ENCODE measurements at places on chromosomes 5 and 9.
A peak's percentile ranks its signal among the peaks of the same experiment; 100 is the strongest.

DNA sequence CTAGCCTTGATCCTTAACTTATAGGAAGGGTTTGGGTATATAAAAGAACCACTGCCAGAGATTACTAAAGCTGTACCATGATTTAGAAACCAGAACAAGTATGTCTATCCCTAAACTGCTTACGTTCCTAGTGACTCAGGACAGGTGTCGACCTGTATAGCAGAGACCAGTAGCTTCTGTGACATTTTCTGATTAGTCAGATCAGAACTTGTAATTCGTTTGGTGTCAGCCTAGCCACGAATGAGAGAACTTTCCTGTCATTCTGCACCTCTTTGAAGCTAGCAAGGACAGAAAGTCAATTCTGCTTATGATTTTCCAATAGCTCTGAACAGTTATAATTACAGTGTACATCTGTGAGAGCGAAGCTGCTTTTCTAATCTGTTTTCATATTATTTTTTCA is 39.5 kb downstream of the PRKACG start:
- no peak for DNase-seq

- no peak for DNase-seq
These were observed 37.7 kb downstream of the SAR1B start for GRCh38 chr5:134594797-134595457.

GRCh38 chr9:125632321-125633115 is 74.5 kb downstream of the MAPKAP1 start:
- DNase-seq: no peak

DNA sequence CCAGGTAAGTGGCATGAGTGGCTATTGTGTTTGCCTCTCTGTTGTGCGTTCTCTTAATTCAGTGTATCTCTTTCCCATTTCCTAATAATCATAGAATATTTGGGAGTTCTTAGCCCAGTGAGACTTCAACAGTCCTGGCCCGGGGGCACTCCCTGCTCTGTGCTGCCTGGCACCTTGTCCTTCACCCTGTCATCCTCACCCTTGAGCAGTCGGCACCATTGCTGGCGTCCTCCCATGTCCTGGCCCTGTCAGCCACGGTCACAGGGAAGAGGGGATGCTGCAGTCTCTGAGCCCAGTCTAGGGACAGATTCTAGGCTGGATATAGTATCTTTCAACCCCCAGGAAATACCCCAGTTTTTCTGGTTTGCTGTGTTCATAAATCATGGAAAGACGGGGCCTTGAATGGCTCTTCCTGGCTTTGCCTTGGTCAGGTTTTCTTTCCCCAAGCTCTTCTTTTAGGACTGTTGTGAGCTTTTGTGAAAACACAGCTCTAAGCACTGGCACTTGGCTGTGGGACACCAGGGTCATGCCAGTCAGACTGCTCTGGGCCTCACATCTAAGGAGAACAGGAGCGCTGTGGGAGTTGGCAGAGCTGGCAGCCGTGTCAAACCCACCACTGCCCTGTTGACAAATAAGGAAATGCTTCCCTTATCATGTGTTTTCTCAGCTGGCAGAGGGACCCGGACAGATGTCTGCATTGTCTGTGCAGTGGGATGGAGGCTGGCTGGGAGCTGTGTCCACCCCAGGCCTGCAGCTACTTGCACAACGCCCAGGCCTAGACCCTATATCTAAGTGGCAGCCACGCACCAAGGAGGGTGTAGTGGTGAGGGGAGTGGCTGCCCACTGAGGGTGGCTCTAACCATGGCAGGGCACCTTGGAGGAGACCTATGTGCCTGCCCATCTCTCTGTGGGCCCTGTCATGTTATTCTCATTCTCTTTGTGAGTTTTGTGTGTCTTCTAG is 378.6 kb downstream of the ICE1 start:
- no peak for DNase-seq

GRCh38 chr5:96942911-96943310 is 7.0 kb downstream of the LNPEP start:
- DNase-seq: no peak

- DNase-seq: no peak
These were observed 200.2 kb upstream of the TARS1 start for GRCh38 chr5:33240558-33240957.

DNA sequence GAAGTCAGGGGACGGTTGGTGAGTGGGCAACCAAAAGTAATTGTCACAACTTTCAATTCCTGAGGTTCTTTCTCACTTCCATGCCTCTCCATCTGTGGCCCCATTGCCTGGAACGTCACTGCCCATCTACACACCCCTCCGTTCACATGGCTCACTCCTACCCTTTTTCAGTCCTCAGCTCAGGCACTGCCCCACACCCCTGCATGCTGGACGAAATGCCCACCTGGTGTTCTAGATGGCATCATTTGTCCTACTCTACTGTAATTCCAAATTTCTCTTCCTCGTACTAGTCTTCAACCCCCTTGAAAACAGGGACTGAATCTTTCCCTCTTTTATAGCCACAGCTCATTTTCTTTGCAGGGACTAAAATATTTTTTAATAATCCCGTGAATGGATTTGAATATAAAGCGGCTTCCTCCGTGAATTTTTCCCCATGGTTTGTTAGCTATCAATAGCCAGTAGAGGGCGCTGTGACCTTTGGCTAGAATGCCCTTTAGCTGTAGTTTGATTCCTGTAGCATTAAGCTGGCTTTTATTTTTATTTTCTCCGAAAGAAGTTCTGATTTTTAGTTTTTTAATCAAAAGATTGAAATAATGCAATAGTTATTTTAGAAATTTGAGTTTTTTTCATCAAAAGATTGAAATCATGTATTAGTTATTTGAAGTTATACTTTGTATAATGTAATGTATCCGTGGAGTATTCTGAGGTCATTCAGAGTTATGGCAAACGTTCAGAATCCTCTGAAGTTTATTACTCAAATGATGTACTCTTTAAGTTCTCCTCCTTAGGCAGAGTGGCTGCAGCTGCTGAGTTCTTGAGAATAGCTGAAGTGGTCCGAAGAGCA is 232.1 kb downstream of the SH3GL2 start:
- DNase-seq: peak; percentile 63

DNA sequence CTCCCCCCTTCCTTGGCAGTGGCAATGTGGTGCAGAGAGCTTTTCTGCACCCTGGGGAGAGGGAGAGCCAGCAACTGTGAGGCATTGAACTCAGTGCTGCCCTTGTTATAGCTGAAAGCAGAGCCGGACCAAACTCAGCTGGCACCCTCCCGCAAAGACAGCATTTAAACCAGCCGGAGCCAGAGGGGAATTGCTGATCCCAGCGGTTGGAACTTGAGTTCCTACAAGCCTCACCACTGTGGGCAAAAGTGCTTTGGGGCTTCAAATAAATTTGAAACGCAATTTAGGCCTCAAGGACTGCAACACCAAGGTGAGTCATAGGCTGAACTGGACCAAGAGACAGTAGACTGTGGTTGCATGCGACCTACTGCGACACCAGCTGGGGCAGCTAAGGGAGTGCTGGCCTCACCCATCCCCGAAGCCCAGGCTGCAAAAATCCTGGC is 207.6 kb upstream of the CDKN2B start:
- DNase-seq: no peak

GRCh38 chr5:73564675-73565074 is 764 bp downstream of the ANKRA2 start:
- DNase-seq: peak; percentile 81

DNA sequence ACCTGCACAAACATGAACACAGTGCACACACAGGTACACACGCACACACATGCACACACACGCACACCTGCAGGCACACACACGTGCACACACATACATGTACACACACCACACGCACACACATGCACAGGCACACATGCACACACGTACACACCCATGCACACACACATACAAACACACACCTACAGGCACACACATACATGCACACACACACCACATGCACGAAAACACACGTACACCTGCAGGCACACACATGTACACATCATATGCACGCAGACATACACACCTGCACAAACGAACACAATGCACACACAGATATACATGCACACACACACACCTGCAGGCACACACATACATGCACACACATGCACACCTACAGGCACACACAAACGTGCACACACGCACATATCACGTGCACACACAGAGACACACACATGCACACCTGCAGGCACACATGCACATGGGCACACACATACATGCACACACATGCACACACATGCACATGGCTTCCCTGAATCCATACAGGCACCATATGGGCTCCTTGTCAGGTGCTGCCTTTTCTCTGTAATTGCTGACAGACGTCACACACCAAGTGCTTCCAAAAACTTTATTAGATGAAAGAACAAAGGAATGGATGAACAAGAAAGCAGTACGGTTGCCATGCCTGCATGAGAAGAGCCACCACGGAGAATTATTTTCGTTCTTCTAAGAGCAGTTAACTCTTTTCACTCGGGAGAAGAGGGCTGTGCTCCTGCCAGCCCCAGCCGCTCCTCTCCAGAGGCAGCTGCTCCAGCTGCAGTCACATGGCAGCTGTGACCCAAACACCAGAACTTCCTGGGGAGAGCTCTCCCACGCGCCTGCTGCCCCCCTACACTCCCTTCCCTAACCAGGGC is 57.2 kb downstream of the EXD3 start:
- no peak for DNase-seq

- DNase-seq: no peak
These were observed 148.1 kb downstream of the RGS3 start for GRCh38 chr9:113611461-113612215.

DNA sequence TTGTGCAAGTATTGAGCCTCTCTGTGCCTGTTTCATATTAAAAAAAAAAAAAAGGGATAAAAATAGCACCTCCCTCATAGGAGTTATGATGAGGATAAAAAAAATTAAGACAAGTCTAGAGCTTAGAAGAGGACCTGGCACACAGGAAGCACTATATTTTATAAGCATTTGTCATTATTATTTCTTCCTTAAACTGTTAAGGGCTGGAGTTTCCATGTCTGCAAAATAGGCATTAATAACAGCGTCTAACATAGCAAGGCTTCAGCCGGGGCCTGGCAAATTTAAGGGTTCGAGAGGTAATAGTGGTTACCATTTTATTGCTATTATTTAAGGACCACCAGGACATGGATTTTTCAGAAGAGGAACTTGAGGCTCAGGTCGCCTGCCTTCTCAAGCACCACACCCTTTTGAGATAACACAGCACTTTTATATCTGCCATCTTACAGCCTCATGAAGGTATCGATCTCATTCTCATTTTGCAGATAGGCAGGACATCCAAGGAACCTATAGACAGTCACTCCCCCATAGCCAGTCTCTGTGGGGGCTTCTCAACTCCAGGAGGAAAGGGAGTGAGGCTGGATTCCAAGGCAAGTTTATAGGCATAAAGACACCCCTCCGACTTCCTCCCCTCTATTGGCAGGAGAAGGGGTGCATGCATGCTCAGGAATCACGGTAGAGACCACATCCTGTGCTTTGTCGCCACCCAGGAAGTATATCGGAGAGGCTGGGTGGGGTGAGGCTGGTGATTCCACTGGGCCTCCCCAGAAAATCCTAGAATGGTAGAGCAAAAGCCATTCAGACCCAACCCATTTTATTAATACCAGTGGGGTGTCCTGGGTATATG is 2.4 kb downstream of the ANXA6 start:
- DNase-seq: no peak

GRCh38 chr9:8457816-8458215 is 658.2 kb upstream of the DMAC1 start:
- DNase-seq: no peak

DNA sequence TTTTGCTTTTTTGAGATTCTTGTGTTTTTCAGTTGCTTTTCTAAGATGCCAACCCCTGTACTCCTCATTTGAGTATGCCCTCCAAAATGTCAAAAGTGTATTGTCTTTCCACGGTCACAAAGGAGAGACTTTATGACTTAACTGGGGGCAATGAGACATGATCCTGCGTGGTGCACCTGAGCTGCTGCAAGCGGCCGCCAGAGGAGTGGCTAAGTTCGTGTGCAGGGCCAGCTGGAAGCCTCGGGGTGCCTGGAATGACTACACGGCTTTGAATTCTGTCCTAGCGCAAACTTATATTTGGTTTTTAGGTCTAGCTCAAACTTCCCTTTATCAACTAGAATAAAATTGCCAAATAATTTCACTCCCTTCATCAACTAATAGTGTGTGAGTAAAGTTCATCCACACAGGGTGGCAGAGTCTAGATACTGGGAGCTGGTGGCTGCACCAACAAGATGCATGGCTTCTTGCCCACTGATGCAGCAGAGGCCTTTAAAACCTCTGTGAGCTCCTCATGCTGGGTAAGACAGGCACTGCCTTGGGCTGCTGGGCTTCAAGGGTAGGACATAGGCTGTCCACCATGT is 4.7 kb downstream of the GADD45G start:
- no peak for DNase-seq

GRCh38 chr9:131611586-131612315 is 66.4 kb downstream of the PRRT1B start:
- DNase-seq: no peak

GRCh38 chr9:32877639-32878217 is 94.4 kb downstream of the TMEM215 start:
- DNase-seq: no peak

All from hematopoietic multipotent progenitor cell treated with erythropoietin and hydrocortisone succinate and interleukin-3 and kit ligand, for 8 days (in vitro differentiated cells).